ENCODE measurements at places on chromosomes 2 and 18.

DNA sequence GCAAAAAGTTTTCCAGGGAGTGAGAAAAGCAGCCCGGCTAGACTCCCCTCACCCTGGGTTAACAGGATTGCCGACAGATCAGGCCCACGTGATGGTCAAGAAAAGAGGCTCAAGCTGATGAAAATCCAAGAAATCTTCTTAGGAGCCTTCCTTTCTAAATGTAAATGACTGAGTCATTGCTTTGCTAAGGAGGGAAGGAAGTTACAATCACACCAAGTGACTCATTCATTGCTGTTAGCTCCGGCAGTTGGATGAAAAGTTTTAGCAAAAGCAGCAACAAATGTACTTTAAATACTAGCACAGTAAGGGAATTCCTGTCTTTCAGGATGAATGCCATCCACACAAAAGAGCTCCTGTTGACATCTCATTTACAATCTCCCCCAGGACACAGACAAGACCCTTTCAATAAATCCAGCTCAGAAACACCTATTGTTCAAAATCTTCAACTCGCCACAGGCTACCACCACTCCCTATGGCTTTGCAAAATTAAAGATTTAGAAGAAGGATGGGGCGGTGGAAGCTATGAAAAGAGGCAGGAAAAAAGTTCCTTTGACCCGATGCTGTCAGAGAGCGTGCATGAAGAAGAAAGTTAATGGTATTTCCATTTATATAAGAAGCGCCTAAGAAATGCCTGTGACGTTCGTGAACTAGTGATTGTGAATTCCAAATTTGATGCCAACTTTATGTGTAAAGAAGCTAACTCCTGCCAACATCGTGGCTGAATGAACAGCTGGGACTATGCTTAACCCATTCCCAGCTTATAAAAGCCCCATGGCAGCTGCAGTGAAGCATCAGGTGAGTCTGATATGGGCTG is 153.7 kb downstream of the TGIF1 start:
- peak; percentile 76 for DNase-seq

DNA sequence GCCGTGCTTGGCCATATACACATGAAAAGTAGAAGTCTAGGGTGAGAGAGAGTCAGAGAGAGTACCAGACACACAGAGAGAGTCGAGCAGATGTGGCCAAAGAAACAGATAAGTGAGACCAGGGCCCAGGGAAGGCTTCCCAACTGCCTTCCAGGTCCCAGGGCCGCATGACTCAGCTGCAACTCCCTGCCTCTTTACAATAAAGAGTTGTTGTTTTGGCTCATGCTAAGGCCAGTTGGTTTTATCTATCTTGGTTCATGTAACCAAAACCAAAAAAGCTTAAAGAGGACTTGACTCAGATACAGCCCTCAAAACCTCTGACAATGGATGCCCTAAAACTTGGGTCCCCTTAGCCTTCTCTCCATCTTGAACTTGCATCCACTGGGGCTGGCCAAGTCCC is 36.9 kb downstream of the REEP1 start:
- no peak for DNase-seq

GRCh38 chr2:237885111-237885930 is 25.9 kb downstream of the RAMP1 start:
- no peak for DNase-seq

- DNase-seq, result no peak
Observed at GRCh38 chr2:175152242-175152641, 15.8 kb downstream of the ATF2 start.

- DNase-seq, result no peak
Observed at GRCh38 chr2:57444752-57445430, 601.7 kb upstream of the VRK2 start.

- DNase-seq, result no peak
Observed at GRCh38 chr18:74066018-74066417, 81.6 kb downstream of the FBXO15 start.

- no peak for DNase-seq
Observed at GRCh38 chr2:28052691-28053090, 162.2 kb downstream of the BABAM2 start.

- DNase-seq, result no peak
Observed at GRCh38 chr2:108616751-108617161, 82.5 kb downstream of the LIMS1 start.

GRCh38 chr2:36394804-36395203 is 39.2 kb downstream of the CRIM1 start:
- no peak for DNase-seq
